Progenitor cell of endocrine pancreas (in vitro differentiated cells): ENCODE measurements at places on chromosomes 4 and X.
A peak's percentile ranks its signal among the peaks of the same experiment; 100 is the strongest.

- no peak overlapping the region for H3K4me3 ChIP-seq
- H3K36me3 ChIP-seq: no peaks in the 10 kb centered on the region
- DNase-seq: no peak
- H3K27ac ChIP-seq: no peak overlapping the region
- no peaks in the 10 kb centered on the region for H3K27me3 ChIP-seq
- H3K4me1 ChIP-seq: peaks cover 8% of the 10 kb centered on the region
These were observed 79.9 kb upstream of the ATOH1 start for GRCh38 chr4:93748373-93749291.

- H3K4me3 ChIP-seq: no peak overlapping the region
- peaks cover 1% of the 10 kb centered on the region for H3K36me3 ChIP-seq
- DNase-seq: no peak
- H3K27ac ChIP-seq: no peak overlapping the region
These were observed 28.7 kb upstream of the STOX2 start for GRCh38 chr4:183876268-183876934.

DNA sequence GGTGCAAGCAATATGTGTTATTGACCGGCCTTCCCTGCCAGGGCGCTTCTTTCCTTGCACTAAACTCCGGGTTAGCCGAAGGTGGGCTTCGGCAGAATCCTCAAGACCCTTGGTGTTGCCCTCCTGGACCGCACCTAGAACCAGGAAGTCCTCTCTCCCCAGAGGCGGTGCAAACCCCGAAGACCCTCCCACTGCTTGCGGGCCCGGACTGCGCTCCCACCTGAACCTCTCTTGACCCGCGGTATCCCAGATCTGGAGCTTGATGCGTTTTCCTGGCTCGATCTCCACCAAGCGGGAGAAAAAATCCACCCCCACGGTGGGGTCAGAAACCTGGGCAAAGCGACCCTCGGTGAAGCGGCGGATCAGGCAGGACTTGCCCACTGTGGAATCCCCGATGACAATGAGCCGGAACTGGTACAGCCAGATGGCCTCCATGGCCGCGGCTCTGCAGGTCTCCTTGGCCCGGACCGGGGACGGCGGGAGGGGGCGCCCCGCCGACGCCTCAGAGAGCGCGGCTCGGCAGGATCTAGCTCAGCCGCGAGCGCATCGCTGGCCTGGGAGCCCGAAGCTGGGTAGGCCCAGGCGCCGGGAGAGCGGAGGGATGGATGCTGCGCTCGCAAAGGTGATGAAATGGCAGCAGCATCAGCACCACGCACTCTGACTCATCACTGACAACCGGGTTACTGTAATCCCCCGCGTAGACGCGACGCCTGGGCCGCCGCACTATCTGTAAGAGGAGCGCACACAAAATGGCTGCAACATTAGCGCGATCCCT lies at the start of gene RAB39B:
Gene RAB39B, minus strand, starts transcription at position 638 of the 775 bp plus-strand sequence. Its CDS starts 203 bp downstream, at position 435.
- peaks cover 7% of the 10 kb centered on the region for H3K4me1 ChIP-seq
- peak within 1 kb of the TSS; percentile 86 for H3K4me3 ChIP-seq
- H3K27me3 ChIP-seq: no peaks in the 10 kb centered on the region
- peak; percentile 12 for DNase-seq

GRCh38 chrX:68534691-68535090 lies 35.8 kb downstream of the YIPF6 start:
- no peak for DNase-seq
- no peak overlapping the region for H3K27ac ChIP-seq
- no peaks in the 10 kb centered on the region for H3K27me3 ChIP-seq
- peaks cover 7% of the 10 kb centered on the region for H3K4me1 ChIP-seq
- H3K4me3 ChIP-seq: no peak overlapping the region
